ENCODE measurements at places on chromosomes 5 and 9.

DNA sequence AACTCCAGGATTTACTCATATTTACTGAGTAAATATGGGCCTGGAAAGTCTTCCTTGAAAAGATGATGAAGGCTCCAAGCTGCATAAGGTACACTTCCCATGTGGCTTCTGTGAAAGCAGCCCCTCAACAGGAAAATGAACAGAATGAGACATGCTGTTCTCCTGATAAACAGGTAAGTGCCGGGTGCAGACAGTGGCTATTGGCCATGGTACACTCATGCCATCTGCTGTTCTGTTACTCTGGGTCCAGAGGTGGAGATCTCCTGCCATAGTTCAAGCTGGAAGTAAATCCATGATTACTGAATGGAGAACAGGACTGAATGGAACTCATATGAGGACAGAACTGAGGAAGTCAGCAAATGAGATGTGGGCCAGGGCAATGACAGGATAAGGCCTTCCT is 103.6 kb downstream of the SLIT3 start:
- DNase-seq: no peak

DNA sequence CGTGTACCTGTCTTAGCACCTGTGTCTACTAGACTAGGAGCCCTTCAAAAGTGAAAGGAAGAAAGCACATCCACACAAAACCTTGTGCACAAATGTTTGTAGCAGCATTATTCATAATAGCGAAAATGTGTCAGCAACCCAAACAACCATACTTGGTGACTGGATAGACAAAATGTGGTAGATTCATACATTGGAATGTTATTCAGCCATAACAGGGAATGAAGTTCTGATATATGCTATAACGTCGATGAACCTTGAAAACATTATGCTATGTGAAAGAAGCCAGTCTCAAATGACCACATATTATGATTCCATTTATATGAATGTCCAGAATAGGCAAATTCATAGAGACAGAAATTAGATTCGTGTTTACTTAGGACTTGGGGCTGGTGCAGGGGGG is 57.8 kb upstream of the LARP1 start:
- DNase-seq: no peak

DNA sequence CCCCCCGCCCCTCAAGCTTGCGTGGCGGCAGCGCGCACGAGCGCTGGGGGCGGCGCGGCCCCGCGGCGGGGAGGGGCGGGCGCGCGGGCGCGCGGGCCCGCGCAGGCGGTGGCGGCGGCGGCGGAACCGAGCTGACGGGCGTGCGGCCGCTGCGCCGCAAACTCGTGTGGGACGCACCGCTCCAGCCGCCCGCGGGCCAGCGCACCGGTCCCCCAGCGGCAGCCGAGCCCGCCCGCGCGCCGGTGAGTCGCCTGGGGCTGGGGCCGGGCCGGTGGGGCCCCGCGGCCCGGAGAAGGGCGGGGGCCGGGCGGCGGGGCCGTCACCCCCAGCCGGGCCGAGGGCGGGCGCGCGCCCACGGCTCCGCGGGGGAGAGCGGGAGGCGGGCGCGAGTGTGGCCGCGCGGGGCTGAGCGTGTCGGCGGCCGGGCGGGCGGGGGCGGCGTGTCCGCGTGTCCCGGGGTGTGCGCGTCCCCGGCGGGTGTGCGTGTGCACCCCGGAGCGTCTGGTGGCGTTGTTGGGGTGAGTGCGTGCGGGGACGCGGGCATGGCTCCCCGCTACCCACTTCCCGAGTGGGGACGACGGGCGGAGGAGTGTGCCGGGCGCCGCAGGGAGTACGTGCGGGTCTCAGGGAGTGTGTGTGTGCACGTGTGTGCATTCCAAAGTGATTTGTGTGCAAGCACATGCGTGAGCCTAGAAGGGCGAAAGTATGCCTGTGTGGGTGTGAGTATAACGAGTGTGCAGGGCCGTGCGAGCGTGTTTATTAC is at the start of gene NEK6:
NEK6 (plus strand) TSS at position 106 of the 763 bp plus-strand sequence. CDS start 44,016 bp downstream, outside the sequence.
- no peak for DNase-seq

- no peak for DNase-seq
These were observed 8.1 kb downstream of the IDNK start for GRCh38 chr9:83630938-83631457.

DNA sequence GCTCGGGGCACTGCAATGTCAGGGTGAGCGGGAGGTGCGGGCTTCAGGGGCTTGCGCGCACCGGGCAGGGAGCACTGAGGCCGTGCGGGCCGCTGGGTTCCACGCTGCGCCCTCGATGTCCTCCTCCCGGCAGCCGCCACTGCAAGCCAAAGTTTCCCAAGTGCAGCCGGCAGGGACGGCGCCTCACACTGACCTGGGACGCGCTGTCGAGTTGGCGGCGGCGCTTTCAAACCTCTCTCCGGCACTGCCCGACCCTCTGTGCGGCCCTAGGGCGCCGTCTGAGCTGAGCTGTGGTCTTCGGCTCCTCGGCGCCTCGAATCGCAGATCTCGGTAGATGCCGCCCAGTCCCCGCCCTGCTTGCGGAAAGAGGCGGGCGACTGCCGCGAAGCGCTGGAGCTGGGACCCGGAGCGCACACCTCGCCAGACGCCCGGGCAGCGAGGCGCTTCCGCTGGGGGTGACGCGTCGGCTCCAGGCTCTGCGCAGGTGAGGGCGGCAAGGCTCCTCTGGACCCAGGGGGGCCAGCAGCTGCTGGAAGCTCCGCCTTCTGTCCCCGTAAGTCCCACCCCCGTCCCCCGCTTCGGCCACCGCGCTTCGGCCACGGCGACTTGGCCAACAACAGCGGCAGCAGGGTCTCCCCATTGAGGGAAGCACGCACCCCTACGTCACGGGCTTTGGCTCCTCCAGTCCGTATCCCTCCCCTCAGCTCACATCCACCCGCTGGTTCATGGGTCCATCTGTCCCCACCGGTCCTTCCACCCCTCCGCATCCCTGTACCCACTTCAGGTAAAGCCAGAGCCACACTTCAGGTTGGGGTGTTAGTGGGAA is at the start of gene ANKRD34B:
ANKRD34B (minus strand) TSS at position 320 of the 826 bp plus-strand sequence. CDS start 10,261 bp downstream, outside the sequence.
- DNase-seq: peak; percentile 42

DNA sequence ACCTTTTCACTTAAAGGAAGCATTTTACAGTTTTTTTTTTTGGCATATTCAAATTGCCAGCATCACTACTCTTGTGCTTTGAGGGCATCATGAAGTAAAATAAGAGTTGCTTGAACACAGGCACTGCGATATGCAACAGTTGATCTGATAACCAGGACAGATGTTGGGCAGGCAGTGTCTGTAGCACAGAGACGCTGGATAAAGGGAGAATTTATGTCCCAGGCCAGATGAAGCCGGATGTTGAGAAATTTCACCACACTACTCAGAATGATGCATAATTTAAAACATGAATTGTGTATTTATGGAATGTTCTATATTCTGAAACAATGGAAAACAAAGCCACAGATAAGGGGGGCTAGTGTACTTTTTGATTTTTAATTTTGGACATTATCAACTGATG is 71.4 kb downstream of the SLC12A2 start:
- no peak for DNase-seq

GRCh38 chr5:155381654-155382053 is 368.1 kb downstream of the KIF4B start:
- no peak for DNase-seq

- DNase-seq: no peak
These were observed 943 bp downstream of the STING1 start for GRCh38 chr5:139481580-139482049.

- no peak for DNase-seq
These were observed at the start of gene HRH2 for GRCh38 chr5:175657593-175658271. TSS of gene HRH2 (plus strand) at chr5:175658071. CDS start at chr5:175683234, 25,163 bp downstream.

DNA sequence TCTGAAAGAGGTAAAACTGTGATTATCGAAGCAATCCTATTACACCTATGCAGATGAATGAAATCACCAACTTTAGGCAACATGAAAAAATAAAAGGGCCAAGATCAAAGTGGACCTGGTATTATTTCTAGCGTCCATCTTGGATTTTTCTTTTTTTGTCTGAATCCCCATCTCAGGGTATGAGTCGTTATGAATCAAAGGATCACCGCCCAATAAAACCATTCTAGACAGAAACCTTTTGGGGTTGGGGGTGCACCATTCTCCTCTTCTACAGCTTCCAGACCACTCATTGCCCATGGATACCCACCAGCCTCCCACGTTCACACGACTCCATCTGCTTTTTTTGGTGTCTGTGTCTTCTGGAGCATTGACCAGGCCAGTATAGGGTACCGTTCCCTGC is 33.4 kb downstream of the MAP1B start:
- DNase-seq: no peak

All from NCI-H510A (cell line).